ENCODE measurements at places on chromosomes 7 and 10.

DNA sequence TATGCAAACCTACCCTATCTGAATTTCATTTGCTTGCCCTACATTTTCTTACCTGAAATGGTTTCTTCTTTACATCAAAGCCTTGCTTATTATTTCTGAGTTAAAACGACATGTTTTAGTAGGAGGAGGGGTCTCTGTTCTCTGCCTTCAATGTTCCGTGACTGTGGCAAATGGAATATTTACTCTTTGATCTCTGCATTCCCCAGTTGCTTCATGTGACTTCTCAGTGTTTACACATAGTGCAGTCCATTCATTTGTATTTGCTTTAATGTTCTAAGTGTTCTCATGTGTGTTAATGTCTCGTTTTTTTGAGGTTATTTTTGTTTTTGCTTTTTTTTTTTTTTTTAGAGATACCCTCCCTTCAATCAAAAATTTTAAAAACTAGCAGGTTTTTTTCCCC is 75.8 kb downstream of the GNAI1 start:
- DNase-seq: no peak

GRCh38 chr7:81068-81925 is 111.1 kb upstream of the FAM20C start:
- DNase-seq: no peak

DNA sequence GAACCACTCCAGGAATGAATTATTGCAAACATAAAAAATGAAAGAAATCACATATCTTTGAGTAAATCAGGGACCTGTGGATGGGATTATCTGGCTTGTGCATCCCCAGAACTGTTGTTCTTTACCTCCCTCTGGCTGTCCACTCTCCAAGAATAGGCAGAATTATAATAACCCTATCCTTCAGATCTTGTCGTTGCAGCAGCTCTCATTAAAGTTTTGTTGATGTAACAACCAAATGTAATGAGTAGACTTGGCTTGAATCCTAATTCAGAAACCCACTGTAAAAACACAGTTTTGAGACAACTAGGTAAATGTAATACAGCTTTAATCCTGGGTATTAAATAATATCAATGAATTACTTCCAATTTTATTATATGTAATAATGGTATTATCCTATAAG is 16.2 kb downstream of the LSM5 start:
- DNase-seq: no peak

- DNase-seq: no peak
Observed at GRCh38 chr10:16832351-16833080, 15.3 kb upstream of the RSU1 start.

DNA sequence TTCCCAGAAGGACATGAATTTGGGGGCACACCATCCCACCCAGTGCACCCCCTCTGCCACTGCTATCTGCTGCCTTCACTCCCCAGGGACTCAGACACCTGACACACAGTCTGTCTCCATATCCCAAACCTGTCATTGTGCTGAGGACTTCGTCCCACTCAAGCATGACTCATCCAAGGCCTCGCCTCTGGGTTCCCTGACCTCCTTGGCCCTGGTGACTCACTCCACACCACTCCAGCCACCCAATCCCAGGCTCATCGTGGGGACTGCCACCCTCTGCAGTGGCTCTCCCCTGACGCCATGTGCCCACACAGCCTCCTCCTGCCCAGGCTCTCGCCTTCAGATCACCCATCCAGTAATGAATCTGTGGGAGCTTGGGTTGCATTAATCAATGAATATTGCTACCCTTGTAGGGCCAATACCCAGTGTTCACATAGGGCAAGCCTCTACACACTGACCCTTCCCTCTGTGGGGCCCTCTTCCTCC is 6.6 kb upstream of the INSIG1 start:
- no peak for DNase-seq

DNA sequence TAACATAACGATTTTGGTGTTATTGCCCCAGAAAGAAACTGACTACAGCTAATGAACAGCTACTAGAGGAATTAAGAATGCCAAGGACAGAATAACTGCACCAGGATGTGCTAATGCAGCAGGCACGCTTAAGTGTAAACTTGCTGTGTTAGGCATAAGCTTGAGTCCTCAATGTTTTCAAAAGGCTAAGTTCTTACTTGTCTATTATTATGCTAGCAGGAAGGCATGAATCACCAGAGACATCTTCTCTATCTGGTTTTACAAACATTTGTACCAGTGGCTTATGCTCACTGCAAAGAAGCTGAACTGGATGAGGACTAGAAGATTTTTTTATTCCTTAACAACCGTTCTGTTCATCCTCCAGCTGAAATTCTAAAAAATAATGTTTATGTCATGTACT is 1035.3 kb downstream of the NRG3 start:
- no peak for DNase-seq

DNA sequence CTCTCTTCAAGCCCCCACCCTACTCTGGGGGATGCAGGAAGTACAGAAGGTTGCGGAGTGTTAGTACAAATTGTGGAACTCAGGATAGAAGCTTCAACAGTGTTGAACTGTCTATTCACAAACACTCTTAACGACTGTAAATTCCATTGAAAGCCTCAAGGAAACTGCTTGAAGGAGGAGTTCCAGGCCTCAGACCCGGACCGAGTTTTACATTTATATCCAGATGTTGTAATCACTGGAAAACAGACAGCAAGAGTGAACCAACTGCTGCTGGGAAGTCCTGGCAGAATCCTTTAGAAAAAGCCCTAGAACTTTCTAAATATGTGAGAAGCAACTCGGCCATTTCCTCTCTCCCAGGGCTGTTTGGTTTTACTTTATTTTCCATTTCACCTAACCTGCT is 84.1 kb upstream of the LRRC18 start:
- DNase-seq: no peak
